Hematopoietic multipotent progenitor cell treated with erythropoietin and hydrocortisone succinate and interleukin-3 and kit ligand, for 4 days (in vitro differentiated cells): ENCODE measurements at places on chromosomes 4 and X.

- peak; percentile 16 for DNase-seq
Observed at GRCh38 chrX:100928660-100929613, at the start of gene XKRX. TSS of gene XKRX (minus strand) at chrX:100928917. CDS start at chrX:100928304, 613 bp downstream.

DNA sequence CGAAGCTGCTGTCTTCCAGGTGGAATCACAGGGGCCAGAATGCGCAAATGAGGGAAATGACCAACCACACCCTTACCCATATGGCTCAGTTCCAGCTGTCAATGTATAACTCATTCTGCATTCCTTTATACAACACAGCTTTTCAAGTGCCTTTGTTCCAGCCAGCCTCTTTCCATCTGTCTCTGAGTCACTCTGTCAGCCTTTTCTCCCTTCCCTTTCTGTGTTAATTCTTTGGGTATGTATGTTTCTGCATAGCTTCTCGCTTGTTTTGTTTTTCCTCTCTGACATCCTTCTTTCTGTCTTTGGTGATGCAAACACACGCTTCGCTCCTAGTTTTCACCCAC lies 54.5 kb downstream of the RS1 start:
- no peak for DNase-seq

GRCh38 chr4:676871-677235 lies 2.5 kb downstream of the MYL5 start:
- no peak for DNase-seq

GRCh38 chr4:140260227-140260626 lies 106.2 kb upstream of the MAML3 start:
- no peak for DNase-seq

- no peak for DNase-seq
Observed at GRCh38 chr4:188177997-188178675, 38.9 kb downstream of the TRIML1 start.

DNA sequence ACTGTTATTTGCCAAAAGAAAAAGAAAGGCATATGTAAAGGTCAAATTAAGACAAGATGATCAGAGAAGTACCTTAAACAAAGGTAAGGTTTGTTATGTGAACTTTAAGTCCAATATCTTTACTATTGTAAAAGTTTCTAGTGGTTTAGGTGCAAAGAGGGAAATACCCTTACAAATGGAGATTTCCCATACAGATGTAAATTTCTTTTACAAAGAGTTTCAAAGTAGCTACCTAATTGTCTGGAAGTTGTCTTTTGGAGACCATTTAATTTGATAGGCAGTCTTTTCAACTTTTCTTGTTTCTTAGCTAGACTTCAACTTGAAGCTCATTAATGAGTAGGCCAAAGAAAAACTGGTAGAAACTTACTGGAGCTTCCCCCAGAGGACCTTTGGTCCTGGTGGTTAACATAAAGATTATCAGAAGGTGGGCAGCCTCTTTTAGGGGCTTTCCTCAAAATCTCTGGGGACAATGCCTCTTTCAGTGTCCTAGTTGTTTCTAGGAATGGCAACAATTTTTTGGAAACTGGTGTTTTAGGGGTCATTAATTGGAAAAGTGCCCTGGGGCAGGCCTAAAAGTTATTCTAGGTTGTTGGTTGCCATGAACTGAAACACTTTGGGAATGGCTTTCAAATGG lies 297.3 kb downstream of the GUCY2F start:
- DNase-seq = no peak

- DNase-seq = no peak
Observed at GRCh38 chr4:24262084-24262483, 322.3 kb downstream of the DHX15 start.

DNA sequence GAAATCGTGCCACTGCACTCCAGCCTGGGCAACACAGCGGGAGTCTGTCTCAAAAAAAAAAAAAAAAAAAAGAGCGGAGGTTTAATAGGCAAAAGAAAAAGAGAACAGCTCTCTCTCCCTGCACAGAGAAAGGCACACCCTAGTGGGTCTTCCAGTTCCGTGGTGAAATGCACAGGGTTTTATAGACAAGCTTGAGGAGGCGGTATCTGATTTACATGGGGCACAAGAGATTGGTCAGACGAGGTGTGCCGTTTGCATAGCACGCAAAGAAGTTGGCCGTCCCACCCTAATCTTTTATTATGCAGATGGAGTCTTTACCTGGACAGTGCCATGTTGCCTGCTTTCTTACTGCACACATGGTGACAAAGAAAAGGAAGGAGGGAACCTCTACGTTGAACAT lies 33.5 kb upstream of the REST start:
- no peak for DNase-seq

DNA sequence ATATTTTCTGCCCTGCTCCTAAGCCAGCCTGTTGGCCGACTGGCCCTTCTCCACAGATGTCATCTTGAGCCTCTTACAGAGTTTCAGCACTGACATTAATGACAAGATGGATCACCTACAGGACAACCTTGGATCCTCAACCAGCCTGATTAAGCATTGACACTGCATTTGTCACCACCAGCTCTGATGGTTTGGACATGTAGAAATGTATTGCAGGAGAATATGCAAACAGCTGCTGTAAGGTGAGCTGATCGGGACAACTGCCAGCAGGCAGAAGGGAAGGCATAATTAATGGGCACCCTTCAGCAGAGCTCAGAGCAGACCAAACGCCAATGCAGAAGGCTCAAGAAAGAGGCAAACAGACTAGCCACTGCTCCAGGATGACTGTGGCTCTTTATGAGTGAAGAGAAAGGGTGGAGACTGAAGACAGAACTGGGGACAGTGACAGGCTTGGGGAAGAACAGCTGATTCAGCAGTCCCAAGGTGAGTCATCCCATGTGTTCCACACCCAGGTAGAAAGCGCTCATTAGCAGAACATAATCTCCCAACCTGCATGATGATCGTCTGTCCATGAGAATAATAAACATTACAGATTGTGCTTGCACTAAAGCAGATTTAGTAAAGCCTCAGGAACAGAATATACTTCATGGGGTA lies 6.7 kb downstream of the CORIN start:
- DNase-seq = no peak

- no peak for DNase-seq
Observed at GRCh38 chr4:174116021-174116420, 167.4 kb downstream of the FBXO8 start.

GRCh38 chr4:162116095-162116779 lies 47.6 kb downstream of the FSTL5 start:
- no peak for DNase-seq

GRCh38 chr4:35760807-35761206 lies 483.5 kb downstream of the ARAP2 start:
- DNase-seq = peak; percentile 95

DNA sequence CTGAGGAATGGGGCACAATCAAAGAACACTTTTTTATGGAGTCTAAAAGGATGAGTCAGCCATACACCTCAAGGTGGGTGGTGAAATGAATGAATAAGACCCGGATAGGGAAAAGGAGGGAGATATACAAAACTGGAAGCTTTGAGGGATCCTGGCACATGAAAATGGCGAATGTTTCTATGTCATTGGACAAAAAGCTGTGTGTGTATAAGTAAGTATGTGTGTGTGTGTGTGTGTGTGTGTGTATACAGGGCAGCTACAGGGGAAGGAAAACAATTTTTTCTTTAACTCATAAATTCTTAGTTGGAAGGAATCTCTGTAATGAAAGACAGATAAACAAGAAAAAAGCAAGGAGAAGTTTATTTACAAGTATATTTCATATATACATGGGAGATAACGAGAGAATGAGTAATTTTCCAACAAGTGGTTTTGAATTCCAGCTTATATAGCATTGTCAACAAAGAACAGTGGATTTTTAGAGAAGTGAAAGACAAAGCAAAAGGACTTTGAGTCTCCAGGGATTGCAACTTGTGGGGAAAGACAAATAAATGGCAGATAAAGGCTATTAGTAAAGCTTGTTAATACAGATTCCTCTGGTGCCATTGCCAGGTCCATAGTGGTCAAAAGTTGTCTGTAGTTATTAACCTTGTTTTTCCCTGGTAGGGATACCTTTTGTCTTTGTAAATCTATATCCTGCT lies 99.7 kb downstream of the MMRN1 start:
- no peak for DNase-seq

- no peak for DNase-seq
Observed at GRCh38 chr4:3287271-3287971, 5.4 kb upstream of the RGS12 start.

- DNase-seq = no peak
Observed at GRCh38 chrX:106606571-106606970, 5.2 kb upstream of the RADX start.

GRCh38 chrX:153474718-153475117 lies 4.3 kb upstream of the HAUS7 start:
- peak; percentile 45 for DNase-seq
